ENCODE measurements at places on chromosomes 7 and 10.

DNA sequence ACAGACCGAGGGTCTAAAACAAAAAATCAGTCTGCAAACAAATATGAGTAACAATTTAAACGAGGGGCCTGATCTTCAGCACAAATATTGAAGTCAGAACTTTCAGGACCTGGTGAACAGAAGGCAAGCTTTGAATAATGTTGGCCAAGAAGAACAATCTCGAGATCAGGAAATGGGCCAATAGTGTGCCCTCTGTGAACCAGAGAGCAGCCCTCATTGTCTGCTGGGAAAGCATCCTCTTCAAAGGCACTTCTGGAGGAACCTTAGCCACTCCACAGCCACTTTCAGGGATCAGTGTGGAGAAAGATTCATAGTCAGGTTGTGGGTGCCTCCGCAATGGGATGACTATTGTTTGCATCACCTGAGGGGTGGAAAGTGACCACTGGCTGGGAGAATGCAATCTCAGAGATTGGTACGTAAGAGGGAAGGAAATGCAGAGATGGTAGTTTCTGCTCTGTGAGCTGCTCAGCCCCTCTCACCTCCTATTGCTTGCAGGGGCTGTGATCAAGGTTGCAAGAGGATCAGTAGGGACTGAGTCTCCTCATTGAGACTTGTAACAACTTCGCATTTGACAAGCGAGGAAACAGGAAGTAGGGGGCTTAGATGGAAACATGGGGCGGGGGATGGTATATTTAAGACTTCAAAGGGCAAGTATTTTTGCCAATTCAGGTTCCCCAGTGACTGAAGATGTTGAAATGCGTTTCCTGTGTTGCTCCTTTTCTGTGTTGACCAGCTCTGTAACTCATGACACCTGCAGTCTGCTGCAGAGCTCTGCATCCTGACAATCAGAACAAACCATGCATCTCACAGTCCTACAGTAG is 28.4 kb upstream of the IFRD1 start:
- DNase-seq = no peak

GRCh38 chr10:101818119-101818871 is at the start of gene OGA:
TSS of gene OGA (minus strand) at chr10:101818444. CDS start at chr10:101818022, 422 bp downstream.
- DNase-seq = peak; percentile 95

- no peak for DNase-seq
These were observed 82.2 kb downstream of the SORBS1 start for GRCh38 chr10:95478935-95479334.

DNA sequence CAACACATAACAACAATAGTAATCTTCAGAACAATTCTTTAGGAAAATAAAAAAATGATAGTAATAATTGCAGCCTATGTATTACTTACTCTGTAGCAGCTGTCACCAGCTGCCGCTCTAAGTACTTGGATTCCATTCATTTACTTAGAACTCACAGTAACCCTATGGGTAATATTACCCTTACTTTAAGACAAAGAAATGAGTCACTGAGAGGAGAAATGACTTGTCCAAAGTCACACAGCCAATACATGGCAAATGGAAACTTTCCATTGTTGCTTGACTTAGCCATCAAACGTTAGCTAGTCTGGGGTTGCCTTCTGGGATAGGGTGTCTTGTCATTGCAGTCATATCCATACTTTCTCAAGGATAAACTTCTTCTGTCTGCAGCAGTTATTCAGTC is 3.6 kb downstream of the CCNY start:
- no peak for DNase-seq

DNA sequence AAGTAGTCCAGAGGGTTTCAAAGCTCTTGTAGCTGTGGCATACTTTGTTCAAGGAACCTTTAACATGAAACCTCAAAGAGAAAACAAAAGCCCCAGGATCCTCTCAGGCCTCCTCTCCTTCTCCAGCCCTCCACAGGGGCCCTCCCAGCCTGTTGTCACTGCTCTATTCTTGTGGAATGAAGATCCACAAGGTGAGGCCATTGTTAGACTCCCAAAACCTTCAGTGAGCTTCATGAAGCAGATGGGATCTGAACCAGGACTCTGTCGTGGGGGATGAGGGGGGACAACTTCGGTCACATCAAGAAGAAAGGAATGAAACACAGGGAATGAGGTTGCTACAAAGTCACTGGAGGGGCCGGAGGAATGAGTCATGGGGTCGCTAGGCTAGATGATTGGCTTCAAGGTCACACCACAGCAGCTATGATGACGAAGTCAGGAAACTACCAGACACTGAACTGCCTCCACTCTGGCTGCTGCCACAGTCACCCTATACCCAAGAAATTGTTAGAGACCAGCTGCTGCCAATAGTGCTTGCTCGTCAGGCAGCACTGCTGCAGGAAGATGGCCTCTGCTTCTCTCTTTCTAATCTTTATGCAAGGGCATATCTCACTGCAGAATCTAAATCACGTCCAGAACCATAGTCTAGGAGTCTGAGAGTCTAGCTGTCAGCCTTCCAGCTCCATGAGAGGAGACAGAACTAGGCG is 208.8 kb downstream of the HIBADH start:
- DNase-seq = no peak

- DNase-seq = no peak
These were observed 12.4 kb downstream of the CPA5 start for GRCh38 chr7:130356876-130357611.

DNA sequence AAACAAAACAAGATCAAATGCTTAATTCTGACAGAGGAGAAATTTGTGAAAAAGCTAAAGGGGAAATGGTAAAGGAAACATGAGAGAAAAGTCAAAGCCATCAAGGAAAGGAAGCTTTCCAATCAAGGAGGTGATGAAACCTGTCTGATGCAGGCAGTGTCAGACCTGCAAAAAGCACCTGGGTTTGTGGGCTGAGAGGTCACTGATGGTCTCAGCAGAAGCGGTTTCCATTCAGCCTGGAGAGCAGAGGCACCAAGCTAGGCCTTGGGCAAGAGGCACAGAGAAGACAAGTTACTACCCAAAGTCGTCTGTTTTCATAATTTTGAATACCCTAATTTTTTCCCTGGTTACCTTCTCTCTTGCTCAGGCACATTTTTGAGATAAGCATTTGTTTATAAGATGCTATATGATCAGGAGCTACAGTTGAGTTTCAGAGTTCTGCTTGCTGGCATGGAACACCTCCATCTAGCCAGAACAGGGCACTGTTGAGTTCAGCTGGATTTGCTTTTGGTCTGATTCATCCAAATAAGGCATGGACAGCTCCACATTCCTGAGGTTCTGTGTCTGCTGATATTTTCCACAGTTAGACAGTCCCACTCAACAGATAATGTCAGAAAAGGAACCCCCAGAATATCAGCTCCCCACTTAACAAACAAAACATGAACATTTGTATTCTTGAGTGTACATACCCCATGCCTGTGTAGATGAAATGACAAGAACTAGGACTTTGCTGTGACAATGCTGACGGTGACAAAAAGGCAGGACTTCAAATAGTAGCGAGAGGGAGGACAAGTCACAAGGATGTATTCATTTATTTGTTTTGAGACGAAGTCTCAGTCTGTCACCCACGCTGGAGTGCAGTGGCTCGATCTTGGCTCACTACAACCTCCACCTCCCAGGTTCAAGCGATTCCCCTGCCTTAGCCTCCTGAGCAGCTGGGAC is 4.9 kb upstream of the PPIA start:
- DNase-seq = no peak

DNA sequence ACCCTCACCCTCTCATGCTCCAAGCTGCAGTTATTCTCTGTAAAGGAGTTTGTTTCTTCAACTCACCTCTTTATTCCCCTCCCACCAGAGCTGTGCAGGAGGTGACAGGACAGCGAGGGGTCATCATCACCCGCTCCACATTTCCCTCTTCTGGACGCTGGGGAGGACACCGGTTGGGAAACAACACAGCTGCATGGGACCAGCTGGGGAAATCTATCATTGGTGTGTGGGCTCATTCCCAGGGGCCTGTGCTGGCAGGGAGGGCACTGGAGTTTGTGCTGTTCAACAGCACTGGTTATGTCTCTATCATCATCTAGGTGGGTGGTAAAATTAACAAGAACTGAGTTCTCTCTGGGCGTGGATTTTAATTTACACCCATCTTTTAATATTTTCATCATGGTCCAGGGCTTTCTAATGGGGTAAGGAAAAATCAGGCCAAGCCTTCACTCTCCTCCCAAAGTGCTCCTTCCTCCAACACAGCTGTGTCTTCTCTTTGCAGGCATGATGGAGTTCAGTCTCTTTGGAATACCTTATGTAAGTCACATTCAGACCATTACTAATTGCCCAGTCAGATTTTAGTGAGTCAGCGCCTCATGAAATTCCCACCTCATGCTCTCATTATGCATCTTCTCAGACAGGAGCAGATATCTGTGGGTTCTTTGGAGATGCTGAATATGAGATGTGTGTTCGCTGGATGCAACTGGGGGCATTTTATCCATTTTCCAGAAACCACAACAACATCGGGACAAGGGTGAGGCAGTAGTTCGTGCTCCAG is 61.6 kb downstream of the PRSS58 start:
- no peak for DNase-seq

GRCh38 chr7:100874300-100874576 is 665 bp upstream of the SRRT start:
- no peak for DNase-seq

DNA sequence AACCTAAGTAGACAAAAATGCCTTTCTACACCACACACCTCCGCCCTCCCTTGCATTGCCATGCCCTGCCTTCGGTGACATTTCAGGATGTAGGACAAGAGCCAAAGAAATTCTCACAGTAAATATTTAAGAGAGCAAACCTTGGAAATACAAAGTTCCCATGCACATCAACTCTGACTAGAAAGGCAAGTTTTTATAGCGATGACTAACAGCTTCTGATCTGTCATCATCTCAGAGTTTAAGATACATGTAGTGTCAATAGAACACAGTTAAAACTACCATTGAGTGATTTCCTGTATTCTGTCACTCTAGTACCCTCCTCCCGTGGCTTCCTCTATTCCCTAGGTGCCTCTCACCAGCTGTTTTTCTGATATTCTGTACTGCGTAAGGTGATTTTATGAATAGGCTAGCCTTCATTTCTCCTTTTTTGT is 20.7 kb downstream of the SLC16A9 start:
- DNase-seq = no peak
